ENCODE measurements at places on chromosomes 16 and 17. TPM values are rescaled to one million over a fixed set of nuclear protein-coding genes. Genes with fewer than 3 reads are reported as not detected.

Gene ABCA8
- total RNA-seq: 7.6 TPM

Gene COPS3
- total RNA-seq: 86.7 TPM

Gene KRT20
- 0.22 TPM for total RNA-seq

Gene CAVIN1
- total RNA-seq: 669 TPM

Gene CLEC19A
- total RNA-seq: not detected

Gene HCRT
- total RNA-seq: not detected

Gene KCNH6
- total RNA-seq: not detected

Gene MPP2
- total RNA-seq: 2.1 TPM

Gene TBC1D3H
- total RNA-seq: not detected

Gene TP53TG3
- total RNA-seq: not detected

Gene PNMT
- 0.22 TPM for total RNA-seq

Gene CASKIN2
- 6.6 TPM for total RNA-seq

Gene PYCARD
- 57.3 TPM for total RNA-seq

Gene CLEC18A
- 0.22 TPM for total RNA-seq

Gene HAS3
- 0.25 TPM for total RNA-seq

Gene ACSM5
- 0.66 TPM for total RNA-seq

Gene USP7
- total RNA-seq: 53.6 TPM

Gene VPS35L
- total RNA-seq: 37.1 TPM

Gene OR3A3
- total RNA-seq: 0.33 TPM

Gene PIK3R6
- total RNA-seq: not detected

Gene GGNBP2
- 85.2 TPM for total RNA-seq

Gene CPNE7
- total RNA-seq: 27.7 TPM

Gene DNAI2
- not detected for total RNA-seq

Gene UTS2R
- total RNA-seq: not detected

Gene ETV4
- total RNA-seq: 2.9 TPM

Gene CFAP52
- total RNA-seq: 0.11 TPM

Gene MEOX1
- total RNA-seq: not detected

Gene SECTM1
- total RNA-seq: 3.9 TPM

Gene DPEP1
- total RNA-seq: not detected

Gene PKD1
- 254 TPM for total RNA-seq

Gene PIRT
- not detected for total RNA-seq

Gene PSME3
- 58.4 TPM for total RNA-seq

Gene MAP2K6
- 0.87 TPM for total RNA-seq

Gene IRF8
- not detected for total RNA-seq

Gene LRRC75A
- total RNA-seq: 3.3 TPM

Gene TNFRSF13B
- not detected for total RNA-seq

Gene ARHGDIG
- 0.12 TPM for total RNA-seq

Gene BAHCC1
- total RNA-seq: 3.3 TPM

Gene TEKT3
- 0.11 TPM for total RNA-seq

Gene KRT31
- not detected for total RNA-seq

Gene MPRIP
- 117 TPM for total RNA-seq

Gene VPS25
- 87.4 TPM for total RNA-seq

Gene RBFOX1
- total RNA-seq: not detected

Gene CDK12
- total RNA-seq: 29.7 TPM

Gene CCDC92B
- not detected for total RNA-seq

Gene CACNG5
- total RNA-seq: not detected

Gene TP53TG3B
- total RNA-seq: not detected

Gene PYY
- total RNA-seq: not detected

Gene ALDOC
- total RNA-seq: 110 TPM

Gene VAT1L
- 18.7 TPM for total RNA-seq

Gene ATP2C2
- total RNA-seq: 0.12 TPM

Gene CD300E
- total RNA-seq: not detected

Gene G6PC1
- total RNA-seq: not detected

Gene TBC1D28
- total RNA-seq: not detected

Measured in uterine smooth muscle cell (primary cell).